ENCODE measurements at places on chromosomes 3 and 15.

DNA sequence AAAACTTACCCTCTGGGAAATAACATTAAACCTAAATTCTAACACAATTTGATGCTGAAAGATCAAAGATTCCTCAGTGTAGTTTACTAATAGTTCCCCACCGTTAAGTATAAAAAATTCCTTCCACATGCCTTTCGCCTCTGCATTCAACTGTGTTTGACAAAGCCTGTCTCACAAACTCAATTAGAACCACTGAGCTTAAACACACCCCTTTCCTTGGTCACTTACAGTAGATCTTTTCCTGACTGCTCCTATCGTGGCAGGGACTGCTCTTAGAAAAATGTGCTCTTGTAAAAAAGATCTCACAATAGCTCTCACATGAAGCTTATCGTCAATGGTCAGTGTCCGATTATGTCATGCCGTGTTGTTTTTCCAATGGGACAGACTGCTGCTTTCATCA lies 8.9 kb upstream of the KBTBD8 start:
- no peak for DNase-seq

GRCh38 chr3:158352551-158352950 lies 218.4 kb upstream of the MLF1 start:
- no peak for DNase-seq

GRCh38 chr3:38651153-38651789 lies 1.8 kb upstream of the SCN5A start:
- no peak for DNase-seq

GRCh38 chr3:60073942-60074341 lies 1024.1 kb upstream of the CFAP20DC start:
- no peak for DNase-seq

DNA sequence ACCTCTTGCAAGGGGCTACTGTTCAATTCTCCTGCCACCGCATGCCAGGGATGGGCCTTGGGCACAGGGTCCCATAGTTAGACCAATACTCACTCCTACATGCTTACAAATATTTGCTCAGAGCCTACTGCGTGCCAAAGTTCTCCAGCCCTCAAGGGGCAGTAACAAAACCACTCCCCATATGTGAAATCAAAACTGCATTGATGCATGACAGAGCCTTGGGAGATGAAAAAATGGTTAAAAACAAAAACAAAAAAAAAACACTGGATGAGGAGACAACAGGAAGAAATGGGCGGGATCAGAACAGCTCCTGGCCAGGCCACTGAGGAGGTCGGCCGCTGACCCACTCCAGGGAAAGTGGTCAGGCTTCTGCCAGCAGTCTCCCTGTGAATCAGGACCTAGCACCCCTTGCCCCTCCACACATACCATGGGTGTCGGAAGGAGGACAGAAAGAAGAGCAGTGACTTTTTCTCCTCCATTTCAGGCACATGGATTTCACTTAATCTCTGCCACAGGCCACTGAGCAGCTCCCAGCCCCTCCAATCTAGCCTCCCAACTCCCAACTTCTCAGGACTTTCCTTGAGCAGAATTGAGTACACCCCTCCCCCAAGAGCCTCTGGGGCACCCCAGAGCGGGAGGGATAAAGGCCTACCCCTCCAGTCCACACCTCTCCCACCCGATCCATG lies 2.8 kb downstream of the PLXNB1 start:
- DNase-seq: no peak

- no peak for DNase-seq
These were observed 29.6 kb downstream of the FGF7 start for GRCh38 chr15:49452595-49452994.

GRCh38 chr3:56118968-56119367 lies 349.3 kb downstream of the ERC2 start:
- DNase-seq: no peak

- DNase-seq: no peak
These were observed 140.5 kb downstream of the BBX start for GRCh38 chr3:107663266-107663665.

Measured in esophagus squamous epithelium (tissue), 5 donors.